ENCODE measurements at places on chromosomes 11 and 22.

DNA sequence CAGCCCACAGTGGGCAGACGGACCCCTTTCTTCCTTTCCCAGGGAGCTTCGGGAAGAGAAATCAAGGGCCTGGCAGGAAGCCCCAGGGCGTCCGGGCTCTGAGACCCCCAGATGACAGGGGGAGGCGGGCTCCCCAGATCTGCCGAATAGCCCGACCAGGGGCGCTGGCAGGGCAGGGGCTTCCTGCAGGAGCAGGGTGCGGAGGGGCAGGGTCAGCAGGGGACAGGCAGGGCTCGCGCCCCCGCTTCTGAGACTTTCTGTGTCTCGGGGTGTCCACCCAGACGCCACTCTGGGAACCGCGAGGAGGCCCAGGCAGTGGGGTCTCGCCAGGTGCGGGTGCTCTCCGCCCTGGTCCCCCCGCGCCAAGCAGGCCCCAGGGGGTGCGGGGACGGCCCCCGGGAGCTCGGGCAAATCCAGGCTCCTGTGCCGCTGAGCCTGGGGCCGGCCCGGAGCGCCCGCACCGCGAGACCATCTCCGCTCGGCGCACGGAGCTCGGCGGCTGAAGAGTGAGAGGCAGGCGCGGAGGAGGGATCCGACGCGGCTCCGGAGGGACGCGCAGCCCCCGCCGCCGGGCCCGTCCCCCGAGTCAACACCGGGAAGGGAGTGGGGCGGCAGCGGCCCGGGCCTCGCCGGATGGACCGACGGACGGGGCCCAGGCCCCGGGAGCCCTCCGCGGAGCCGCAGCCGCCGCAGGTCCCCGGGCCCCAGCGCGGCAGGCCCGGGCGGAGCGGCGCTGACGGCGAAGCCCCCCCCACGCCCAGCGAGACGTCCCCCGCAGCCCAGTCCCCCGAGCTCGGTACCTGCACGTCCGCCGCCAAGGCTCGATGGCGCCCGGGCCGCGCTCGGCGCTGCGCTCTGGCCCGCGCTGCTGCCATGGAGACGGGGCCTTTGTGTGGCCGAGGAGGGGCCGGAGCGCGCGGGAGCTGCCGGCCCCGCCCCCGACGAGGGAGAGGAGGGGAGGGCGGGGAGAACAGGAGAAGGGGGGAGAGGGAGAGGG lies at the start of gene PLXNB2:
Gene PLXNB2, minus strand, starts transcription at position 894 of the 997 bp plus-strand sequence. CDS start 17,062 bp downstream, outside the sequence.
- peak; percentile 74 for DNase-seq

DNA sequence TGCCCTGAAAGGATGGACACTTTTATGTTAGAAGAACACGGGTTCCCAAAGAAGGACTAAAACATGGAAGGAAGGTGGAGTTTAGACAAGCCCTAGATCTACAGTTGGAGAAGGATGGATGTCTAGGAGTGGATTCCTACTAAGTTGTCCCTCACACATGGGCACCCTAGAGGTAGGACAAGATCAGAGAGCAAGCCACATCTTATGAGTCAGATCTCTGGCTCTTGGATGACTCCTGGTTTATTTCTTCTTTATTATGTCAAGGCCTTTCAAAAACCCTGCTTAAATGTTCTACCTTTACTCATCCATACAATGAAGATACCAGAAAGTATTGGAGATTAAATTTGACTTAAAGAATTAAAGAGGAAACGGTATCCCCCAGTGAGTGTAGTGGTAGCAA lies 34.4 kb downstream of the PRCP start:
- no peak for DNase-seq

- DNase-seq = no peak
Observed at GRCh38 chr11:87076874-87077429, 39.2 kb downstream of the TMEM135 start.

GRCh38 chr22:22752556-22753477 lies 108.4 kb downstream of the GGTLC2 start:
- DNase-seq = peak; percentile 21

DNA sequence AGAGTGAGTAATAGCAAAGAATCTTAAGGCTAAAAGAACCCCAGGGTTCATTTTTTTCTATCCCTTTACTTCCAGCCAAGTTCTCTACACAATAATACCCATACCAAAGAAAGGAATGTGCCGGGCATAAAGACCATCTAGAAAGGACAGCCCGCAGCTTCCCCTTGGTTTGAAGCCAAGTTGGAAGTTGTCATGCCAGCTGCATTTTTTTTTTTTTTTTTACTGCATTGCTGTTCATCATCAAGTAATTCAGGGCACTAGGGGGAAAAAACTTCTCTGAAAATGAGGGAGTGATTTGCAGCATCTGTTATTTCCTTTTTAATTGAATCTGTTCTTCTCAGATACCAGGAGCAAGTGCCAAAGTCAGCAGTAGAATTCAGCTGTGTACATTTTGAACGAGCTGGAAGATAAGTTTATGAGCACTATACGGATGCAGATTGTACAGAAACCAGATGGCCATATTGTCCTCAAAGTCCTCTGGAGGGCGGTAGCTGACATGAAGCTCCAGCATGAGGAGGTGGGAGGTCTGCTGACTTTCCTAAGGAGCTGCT lies 56.4 kb downstream of the UBASH3B start:
- DNase-seq = peak; percentile 44

DNA sequence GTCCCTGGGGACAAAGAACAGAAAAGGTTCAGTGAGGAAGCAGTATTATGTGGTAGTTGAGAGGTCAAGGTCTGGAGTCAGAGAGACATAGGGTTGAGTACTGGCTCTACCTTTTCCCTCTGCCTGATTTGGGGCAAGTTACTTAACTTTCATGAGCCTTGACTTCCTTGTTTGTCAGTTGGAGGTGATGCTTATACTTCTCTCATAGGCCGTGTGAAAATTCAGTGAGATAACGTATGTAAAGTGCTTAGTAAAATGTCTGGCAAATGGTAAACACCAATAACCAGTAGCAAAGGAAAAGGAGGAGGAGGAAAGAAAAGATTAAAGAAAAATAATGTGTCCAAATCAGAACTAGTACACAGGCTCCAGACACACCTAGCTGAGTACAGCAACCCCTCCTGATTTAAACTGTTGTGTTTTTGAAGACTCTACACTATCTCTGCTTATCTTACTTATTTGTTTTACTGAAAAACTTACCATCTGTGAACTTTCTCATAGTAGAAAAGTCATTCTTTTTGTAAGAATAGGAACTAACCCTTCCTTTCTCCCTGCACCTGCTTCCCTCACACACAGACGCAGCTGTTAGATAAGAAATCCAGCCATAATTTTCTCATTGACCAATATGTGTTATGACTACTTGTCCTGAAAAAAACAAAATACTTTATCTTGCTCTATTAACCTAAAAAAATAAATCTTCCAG lies 126.9 kb downstream of the CD44 start:
- DNase-seq = no peak

- DNase-seq = no peak
Observed at GRCh38 chr11:66851698-66852465, 5.0 kb upstream of the LRFN4 start.

- DNase-seq = no peak
Observed at GRCh38 chr11:120105576-120105975, 32.3 kb downstream of the TRIM29 start.

GRCh38 chr11:61516191-61516590 lies 7.6 kb downstream of the LRRC10B start:
- no peak for DNase-seq

GRCh38 chr11:74650498-74650897 lies 58.1 kb downstream of the POLD3 start:
- peak; percentile 47 for DNase-seq

DNA sequence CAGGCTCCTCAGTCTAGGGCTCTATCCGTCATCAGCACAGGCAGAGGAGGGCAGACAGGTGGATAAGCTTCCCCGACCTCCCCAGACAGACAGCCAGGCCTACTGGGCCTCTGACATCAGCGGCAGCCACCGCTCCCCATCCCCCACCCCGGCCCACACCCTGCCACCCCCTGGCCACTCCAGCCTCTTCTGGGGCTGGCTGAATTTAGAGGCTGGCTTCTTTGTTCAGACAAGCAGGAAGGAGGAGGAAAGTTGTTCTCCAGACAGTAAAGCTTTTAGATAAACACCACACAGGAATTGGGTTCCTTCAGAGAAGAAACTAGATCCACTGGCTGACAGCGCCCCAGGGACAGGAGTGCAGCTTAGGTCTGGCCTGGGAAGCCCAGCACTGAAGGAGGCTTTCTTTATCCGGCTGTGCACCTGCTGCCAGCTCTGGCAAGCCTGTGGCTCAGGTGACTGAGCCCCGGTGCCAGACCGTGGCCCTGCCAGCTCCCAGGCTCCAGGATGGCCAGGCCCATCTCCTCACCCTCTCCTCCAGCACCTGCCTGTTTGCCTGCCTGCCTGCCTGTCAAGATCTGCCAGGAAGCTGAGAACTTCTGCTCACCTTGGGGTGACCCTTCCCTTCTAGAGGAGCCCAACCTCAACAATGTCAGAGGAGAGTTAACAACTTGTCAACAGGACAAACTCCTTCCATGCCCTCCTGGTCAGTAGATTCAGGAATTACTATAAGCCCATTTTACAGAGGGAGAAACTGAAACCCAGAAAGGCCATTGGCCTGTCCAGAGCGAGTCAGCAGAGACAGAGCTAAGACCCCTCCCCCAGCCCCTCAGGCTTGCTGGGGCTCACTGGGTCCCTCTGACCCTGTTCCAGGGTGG lies 44.0 kb upstream of the KLHL35 start:
- DNase-seq = no peak

DNA sequence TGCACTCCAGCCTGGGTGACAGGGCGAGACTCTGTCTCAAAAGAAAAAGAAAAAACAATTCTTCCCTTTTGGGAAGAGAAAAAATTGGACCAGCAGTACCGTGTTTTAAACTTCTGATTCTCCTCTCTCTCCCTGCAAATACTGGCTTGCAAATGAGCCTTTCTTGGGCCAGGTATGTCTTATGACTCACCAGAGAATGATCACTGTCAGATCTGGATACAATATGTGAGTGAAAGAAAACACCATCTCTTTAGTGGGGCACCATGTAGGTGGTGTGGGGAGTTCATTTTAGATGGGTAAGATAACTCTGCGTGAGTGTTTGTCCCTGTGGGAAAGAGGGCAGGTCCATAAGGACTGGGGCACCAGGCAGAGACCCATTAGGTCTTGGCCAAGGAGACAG lies 2.4 kb upstream of the SCGB2A2 start:
- no peak for DNase-seq

- peak; percentile 4 for DNase-seq
Observed at GRCh38 chr11:34680206-34680605, 59.3 kb downstream of the EHF start.

DNA sequence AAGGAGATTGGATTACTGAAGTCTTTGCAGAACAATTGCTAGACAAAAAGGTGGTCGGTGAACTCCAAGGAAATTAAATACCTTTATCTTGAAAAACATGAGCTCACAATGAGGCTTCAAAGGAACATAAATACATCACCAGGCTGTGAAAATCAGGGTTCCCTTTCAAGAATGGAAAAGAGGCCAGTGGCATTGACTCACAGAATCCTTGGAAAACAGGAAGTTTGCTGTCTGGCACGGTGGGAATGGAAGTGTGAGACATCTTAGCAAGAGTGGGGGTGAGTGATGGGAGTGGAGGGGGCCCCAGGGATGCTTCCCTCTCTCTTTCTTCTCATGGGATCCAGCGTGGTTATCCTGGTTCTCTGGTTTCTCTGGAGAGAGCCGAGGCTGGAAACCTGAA lies 48.9 kb upstream of the TBCEL start:
- no peak for DNase-seq

DNA sequence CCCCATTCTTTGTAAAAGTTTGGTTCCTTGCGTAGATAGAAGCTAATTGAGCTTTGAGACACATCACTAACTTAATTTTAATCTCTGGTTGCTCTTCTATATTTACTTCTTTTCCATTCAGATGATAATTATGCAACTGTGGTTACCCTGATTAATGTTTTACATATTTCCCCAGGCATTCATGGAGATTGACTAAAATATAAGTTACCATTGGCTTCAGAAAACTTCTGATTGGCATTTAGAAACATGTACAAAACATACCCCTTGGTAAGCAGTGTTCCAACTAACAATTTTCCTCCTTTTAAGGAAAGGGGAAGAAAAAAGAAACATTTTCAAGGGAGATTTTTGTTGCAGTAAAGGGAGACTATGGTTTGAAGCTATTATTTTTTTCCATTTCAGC lies 43.9 kb downstream of the FAT3 start:
- no peak for DNase-seq

DNA sequence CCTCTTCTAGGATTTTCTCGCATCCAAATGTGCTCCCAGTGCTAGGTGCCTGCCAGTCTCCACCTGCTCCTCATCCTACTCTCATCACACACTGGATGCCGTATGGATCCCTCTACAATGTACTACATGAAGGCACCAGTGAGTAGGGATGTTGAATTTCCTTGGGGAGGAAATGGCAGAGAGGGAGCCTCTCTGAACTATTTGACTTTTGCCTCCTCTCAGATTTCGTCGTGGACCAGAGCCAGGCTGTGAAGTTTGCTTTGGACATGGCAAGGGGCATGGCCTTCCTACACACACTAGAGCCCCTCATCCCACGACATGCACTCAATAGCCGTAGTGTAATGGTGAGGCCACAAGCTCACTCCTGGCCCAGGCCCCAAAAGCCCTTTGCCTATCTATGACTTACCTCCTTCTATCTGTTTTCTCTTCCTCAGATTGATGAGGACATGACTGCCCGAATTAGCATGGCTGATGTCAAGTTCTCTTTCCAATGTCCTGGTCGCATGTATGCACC lies 2.5 kb downstream of the TAF10 start:
- DNase-seq = no peak

- peak; percentile 38 for DNase-seq
Observed at GRCh38 chr11:124716591-124716990, 23.2 kb upstream of the NRGN start.

GRCh38 chr22:38219632-38220031 lies 17.8 kb downstream of the MAFF start:
- DNase-seq = no peak

GRCh38 chr22:35634015-35634414 lies 14.2 kb upstream of the APOL6 start:
- no peak for DNase-seq

GRCh38 chr11:115705200-115705599 lies 201.0 kb upstream of the CADM1 start:
- DNase-seq = no peak

- DNase-seq = no peak
Observed at GRCh38 chr11:125532668-125533067, 36.6 kb upstream of the FEZ1 start.

DNA sequence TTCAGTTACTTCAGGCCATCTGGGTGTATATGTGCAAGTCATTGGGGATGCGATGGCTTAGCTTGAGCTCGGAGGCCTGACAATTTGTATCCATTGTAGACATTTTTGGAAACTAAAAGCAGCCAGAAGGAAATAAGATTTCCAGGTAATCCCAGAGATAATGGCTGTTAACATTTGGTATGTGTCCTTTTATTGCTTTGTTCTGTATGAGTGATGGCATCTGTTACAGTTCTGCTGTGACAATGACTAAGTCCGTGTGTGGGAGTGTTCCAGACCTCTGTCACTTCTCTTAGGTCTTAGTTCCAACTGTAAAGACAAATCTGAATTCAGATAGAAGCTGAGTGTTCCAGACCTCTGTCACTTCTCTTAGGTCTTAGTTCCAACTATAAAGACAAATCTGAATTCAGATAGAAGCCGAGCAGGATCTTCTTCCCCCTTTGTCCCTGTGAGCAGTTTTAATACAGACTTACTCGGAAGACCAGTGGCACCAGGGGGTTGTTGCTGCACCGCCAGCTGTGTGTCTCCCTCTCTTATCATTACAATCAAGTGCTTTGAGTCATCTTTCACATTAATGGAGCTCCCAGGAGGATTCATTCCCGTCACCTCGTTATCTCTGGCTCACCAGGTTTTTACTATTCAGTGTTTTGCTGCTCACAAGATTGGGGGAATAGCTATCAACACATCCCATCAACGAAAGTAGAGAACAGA lies 190.9 kb upstream of the SORL1-AS1 start:
- DNase-seq = no peak

GRCh38 chr22:44625421-44625760 lies 76.6 kb upstream of the PRR5 start:
- DNase-seq = no peak

All from fibroblast of upper back skin (primary cell).